Hematopoietic multipotent progenitor cell treated with erythropoietin and hydrocortisone succinate and interleukin-3 and kit ligand, for 17 days (in vitro differentiated cells): ENCODE measurements at places on chromosomes 5 and 9.

DNA sequence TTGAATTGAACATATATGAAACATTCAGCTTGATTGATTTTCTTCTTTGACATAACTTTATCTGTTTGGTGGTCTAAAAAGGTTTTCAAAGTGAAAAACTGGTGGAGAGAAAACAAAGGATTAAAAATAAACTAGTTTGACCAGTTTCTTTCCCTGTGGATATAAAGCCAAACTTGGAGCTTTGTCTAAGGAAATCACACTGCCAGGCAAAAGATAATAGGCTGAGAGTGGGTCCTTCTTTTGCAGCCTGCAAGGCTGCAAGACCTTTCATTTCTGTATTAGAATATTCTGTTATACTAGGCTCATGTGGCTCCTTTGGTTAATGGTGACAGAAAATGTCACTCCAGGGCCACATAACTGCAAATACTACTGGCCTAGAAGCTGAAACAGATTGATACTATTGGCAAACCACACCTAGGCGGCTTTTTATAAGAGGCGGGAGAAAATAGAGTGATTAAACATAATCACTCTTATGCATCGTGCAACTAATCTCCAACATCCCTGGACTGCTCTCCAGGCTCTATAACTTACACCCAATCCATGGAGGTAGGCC lies 129.1 kb upstream of the ZNF462 start:
- DNase-seq, result no peak

GRCh38 chr5:55865831-55866230 lies 14.7 kb downstream of the IL31RA start:
- no peak for DNase-seq

DNA sequence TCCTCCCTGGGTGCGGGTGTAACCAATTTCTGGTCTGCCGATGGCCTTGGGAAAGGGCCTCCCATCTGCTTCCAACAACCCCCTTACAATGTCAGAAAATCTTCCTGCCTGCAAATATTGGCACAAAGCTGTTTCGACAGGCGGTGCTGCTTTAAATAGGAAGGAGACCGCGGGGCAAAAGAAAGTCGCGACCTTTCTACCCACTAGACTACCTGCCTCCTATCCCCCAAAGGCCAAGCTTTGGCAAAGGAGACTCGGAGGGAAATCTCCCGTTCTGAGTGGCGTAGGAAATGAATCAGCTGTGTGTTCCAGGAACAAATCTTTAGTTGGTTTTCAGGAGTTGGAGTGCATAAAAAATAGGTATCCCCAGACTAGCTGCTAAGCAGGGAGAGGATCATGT lies 36.8 kb upstream of the NFIB start:
- no peak for DNase-seq

GRCh38 chr5:150038547-150038946 lies 38.0 kb downstream of the HMGXB3 start:
- no peak for DNase-seq

DNA sequence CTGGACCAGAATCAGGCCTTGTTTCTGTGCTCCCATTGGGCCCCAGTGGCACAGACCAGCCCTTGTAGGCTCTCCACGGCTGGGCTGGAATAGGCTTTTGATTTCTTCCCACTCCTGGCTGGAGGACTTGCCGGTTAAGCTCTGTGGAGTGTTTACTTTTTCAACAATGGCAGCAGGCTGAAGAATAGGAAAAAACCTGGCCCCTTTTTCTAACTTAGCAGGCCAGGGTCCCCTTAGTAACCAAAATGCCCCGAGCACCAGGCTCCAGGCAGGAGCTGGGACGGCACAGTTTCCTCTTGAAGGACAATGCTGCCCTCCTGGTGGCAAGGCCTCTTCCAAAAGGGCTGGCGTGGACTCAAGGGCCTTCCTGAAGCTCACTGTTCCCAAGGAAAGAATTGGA lies 230.3 kb downstream of the CRB2 start:
- no peak for DNase-seq

- no peak for DNase-seq
Measured at GRCh38 chr9:111366978-111367377, 37.0 kb upstream of the OR2K2 start.

- DNase-seq, result peak; percentile 71
Measured at GRCh38 chr9:132798817-132799790, 79.0 kb downstream of the AK8 start.

GRCh38 chr9:121286973-121287741 lies 19.2 kb downstream of the GSN start:
- DNase-seq, result peak; percentile 74

- no peak for DNase-seq
Measured at GRCh38 chr5:97044052-97044451, 98.4 kb downstream of the LIX1 start.

- no peak for DNase-seq
Measured at GRCh38 chr9:9091387-9091786, 1291.8 kb upstream of the DMAC1 start.

DNA sequence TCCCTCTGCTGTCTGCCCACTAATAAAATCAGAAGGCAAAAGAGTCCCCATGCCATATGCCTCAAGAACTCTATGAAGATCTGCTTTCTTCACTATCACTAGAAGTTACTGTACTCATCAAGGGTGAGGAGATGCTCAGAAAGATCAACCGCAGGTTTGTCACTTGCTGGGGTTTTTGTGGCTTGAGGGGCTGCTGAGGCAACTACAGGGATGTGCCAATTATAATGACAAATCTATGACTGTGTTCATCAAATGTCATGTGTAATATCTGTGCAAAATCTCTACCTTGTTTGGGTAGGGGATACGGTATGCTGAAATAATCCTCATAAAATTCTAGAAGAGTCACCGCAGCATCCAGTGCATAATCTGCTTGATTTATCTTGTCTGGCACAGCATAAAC lies 13.0 kb downstream of the ERAP1 start:
- DNase-seq, result no peak

GRCh38 chr5:168693883-168694282 lies 114.7 kb upstream of the PANK3 start:
- no peak for DNase-seq

- DNase-seq, result no peak
Measured at GRCh38 chr5:36679221-36679989, 73.0 kb downstream of the SLC1A3 start.

DNA sequence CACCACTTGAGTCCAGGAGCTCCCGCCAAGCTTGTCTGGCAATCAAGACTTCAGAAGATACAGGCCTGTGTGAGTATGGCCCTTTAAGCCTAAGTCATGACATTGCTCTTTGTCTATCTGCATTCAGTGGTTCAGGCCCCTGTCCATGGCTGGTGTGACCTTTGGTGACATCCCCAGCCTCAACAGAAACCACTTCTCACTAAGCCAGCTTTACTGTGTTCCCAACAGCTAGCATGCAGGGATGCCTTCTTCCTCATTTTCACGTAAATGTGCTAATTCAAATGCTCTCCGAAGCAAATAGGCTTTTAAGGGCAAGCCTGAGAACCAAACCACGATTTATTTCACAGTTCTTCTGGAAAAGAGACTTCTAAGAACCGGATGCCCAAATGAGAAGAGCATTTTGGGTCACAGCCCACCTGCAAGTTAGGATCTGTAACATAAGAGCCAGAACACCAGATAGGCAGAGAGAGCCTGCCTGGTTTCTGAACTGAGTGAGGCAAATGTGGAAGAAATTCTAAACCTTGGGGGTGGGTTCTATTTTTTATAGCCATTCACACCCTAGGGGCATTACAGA lies 14.9 kb downstream of the CD180 start:
- DNase-seq, result no peak

- no peak for DNase-seq
Measured at GRCh38 chr5:55701462-55702103, 10.5 kb downstream of the SLC38A9 start.

DNA sequence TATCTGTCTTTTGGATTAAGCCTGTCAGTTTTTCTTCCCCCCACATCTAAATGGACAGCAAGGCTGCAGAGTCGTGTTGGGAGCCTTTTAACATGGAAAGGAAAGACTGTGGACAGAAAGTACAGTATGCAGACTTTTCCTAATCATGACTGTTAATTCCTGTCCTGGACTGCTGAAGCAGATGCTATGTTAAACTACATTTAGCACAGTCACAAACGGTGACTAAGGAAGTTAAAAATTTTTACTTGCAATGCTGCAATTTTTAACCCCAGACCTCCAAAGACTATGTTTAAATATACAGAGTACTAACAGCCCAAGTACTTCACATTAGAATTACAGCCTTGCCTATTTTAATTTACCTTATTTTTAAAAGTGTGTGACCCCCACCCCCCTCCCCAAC lies 51.8 kb downstream of the ELAVL2 start:
- no peak for DNase-seq

GRCh38 chr9:120152295-120152694 lies 427.7 kb downstream of the CDK5RAP2 start:
- DNase-seq, result no peak

DNA sequence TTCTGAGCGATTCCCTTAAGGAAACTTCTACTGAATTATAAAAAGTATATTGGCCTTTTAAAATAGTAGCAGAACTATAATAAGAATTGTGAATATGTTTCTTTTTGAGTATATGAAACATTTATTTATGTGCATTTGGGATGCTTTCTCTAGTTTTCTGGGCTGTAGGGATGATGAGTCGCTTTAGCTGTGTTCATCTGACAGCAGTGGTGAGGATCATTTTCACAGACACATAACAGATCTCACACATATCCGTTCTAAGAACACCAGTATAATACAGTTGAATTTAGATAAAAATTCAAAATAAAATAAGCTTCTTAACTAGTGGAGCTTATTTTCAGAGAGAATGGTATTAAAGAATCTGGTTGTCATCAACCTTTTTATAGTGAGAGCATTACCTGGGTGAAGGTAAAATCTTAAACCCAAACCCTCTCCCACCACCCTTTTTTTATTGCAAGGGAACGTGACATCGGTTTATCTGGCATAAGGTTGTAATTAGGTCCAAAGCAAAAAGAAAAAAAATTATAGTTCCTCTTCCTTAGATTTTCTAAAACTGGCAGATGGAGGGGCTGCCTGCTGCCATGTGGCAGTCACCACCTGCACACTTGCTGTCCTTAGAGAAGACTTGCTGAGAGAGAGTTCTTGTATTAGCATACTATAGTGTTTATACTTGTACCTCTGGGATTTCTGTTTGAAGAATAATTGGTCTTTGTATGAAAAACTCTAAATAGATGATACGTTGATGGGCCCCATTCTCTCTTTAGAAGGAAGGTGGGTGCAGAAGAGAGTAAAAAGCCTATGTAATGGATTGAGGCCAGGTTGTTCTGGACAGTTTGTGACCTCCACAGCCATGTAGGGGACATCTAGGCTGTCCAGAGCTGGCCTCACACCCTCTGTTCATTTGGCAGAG lies 86.8 kb downstream of the CAMK4 start:
- no peak for DNase-seq
